CD4-positive, alpha-beta T cell treated with Interleukin-1 beta for 1 hour (primary cell): ENCODE measurements at places on chromosomes 12 and 14.

GRCh38 chr12:22257100-22257499 lies 77.4 kb downstream of the ST8SIA1 start:
- no peak for DNase-seq

DNA sequence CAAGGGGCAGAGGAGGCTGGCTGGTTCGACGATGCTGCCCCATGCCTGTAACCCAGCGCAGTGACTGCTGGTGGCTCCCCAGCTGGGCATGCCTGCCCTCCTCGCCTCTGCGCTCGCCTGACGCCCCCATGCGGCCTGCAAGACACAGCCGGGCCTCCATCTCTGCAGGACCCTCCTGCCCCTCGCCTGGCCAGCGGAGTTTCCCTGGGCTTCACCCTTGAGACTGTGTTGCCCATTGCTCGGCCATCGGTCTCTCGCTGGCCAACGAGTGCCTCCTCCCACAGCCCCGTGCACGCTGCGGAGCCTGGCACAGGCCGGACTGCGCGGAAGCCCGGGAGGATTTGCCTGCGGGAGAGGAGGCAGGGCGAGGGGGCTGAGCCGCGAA lies 17.6 kb downstream of the ASPG start:
- no peak for DNase-seq

DNA sequence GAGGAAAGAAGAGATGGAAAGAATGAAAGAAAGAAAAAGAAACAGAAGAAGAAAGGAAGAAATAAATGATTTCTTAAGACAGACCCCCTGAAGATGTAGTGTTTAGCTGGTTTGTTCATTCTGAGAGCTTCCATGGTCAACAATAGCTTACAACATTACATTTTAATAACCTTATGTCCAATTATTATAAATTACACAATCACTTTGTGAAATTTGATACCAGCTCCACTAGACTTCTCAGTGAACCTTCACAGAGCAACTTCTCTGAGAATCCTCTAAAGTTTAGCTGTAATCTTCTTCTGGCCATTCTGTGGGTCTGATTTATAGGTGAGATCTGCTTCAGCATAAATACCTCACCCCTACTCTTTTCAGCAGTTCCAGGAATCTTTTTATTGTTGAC lies 27.9 kb downstream of the SIX1 start:
- DNase-seq = no peak

- no peak for DNase-seq
Measured at GRCh38 chr12:101982307-101982706, 79.5 kb downstream of the WASHC3 start.

GRCh38 chr12:113089839-113090238 lies 33.3 kb downstream of the DTX1 start:
- no peak for DNase-seq

- no peak for DNase-seq
Measured at GRCh38 chr12:131634037-131634436, 76.9 kb upstream of the SFSWAP start.

GRCh38 chr12:87092421-87092820 lies 836.2 kb upstream of the MGAT4C start:
- no peak for DNase-seq

GRCh38 chr12:130813949-130814348 lies 25.1 kb downstream of the STX2 start:
- no peak for DNase-seq

DNA sequence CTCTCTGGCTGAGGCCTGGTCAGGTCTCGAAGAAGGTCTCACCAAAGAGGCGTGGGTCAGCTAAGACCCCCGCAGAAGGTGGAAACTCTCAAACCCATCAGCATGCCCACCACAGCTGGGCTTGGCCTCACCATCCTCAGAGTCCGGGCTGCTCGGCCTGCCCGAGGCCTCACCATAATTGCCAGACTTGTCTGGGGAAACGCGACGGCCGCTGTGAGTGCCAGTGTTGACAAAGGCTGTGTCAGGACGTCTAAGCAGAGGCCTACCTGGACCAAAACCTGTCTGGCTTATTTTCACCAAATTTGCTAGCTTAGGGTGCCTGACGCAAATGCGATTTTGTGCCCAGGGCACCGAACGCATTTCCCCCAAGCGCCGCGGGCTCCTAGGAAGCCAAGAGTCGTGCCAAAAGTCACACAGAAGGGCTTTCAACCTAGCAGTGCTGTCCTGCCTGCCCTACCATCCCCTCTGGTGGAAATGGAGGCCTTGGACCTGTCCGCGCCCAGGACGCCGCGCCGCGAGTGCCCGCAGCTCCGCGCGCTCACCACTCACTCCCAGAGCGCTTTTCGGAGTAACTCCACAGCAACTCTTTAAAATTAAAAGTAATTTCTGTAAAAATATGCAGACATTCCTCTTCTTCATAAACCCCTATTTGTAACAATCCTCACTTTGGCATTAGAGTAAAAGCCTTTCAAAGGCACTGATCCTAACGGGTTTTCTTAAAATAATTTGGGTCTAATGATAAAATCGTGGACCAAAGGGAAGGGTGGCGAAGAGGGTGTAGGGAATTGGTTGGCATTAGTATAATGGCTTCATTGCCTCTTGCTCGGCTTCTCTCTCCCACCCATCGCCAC lies 1.2 kb upstream of the ALX1 start:
- no peak for DNase-seq

DNA sequence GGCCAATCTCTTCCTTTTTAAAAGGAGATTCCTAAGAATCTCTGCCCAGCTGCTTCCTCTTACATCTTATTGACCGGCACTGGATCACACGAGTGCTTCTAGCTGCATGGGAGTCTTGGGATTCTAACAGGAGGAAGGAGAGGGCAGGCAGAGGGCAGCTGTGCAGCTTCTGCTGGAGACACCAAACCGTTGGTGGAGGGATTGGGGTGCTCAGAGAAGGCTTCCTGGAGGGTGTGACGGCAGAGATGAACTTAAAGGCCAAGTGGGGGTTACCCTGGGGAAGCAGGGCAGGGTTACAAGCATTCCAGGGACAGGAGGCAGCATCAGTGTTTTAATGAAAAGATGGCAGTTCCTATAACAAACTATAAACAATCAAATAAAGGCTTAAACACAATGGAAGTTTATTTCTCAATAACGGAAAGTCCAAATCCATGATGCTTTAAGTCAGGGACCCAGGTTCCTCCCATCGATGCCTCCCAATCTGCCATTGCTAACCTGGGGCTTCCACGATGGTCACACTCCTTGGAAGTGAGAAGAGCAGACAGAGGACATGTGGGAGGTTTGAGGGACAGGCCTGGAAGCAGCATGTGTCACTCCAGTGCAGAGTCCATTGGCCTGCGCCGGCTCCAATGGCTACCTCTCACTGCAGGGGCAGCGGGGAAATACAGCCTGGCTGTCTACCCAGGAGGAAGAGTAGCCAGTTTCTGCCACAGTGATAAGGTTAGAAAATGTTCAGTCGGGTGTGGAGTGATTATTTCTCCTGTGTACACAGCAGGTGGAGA lies 53.1 kb upstream of the DDX11 start:
- no peak for DNase-seq

- DNase-seq = no peak
Measured at GRCh38 chr14:94524093-94524492, 14.8 kb upstream of the SERPINA12 start.

DNA sequence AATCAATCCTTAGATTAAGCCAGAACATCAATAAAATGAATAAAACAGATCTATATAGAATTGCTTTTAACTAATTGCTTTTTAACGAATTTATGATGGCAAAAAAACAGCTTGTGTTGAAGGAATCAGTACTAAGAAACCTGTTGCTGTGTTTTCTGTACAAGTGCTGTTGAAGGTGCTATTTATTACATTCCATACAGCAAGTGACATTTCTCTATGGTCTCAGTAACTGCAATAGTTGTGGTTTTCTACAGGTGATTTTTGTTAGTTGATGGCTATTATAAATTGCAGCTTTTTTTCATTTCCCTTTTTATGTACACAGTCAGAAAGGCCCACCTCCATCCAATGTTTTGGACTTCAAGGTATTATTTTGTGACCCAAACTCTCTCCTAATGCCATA lies 56.6 kb downstream of the SLC2A13 start:
- DNase-seq = no peak
